ENCODE measurements at places on chromosomes 12 and 14.

DNA sequence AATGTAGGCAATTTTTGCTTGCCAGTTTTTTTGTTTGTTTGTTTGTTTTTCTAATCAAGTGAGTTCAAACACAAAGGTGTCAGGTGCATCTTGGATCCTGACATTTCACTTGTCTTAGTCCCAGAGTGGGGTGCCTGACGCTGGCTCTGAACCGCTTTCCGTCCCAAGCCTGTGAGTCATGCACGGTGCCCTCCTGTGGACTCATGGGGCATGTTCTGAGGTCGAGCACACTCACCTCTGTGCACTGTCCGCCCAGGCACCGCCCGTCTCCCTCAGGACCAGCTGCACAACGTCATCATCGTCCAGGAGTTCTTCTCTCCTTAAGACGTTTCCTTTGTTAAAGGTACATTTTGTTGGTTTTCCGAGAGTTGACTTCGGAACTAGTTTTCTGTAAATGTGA is 98.2 kb downstream of the GLT1D1 start:
- DNase-seq = no peak

GRCh38 chr12:94793191-94793595 is 142.8 kb upstream of the TMCC3 start:
- DNase-seq = no peak

DNA sequence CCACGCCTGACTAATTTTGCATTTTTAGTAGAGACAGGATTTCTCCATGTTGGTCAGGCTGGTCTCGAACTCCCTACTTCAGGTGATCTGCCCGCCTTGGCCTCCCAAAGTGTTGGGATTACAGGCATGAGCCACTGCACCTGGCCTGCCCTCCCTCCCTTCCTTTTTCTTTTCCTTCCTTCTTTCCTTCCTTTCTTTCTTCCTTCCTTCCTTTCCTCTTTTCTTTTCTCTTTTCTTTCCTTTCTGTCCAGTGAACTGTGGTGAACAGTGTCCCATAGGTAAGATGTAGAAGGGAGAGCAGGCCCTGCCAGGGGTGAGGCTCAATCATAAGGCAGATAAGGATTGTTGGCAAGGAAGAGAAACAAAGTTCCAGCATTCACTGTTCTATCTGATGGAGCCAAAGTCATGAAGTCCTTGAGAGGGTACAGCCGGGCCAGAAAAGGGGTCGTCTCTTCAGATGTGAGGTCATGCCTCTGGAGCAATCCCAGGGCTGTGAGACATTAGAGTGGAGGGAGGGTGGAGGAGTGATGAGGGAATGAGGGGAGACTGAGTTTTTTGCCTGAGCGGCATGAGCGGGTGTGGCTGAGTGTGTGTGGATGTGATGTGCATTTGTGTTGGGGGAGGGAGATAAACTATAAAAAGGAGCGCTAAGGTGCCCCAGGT is 4.2 kb upstream of the MLF2 start:
- DNase-seq = no peak

DNA sequence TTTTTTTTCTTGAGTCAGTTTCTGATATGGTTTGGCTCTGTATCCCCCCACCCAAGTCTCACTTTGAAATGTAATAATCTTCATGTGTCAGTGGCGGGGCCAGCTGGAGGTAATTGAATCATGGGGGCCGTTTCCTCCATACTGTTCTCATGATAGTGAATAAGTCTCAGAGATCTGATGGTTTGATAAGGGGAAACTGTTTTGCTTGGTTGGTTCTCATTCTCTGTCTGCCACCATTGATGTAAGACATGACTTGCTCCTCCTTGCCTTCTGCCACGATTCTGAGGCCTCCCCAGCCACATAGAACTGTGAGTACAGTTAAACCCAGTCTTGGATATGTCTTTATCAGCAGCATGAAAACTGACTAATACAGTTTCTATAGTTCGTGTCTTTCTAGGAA is 42.9 kb downstream of the WNK1 start:
- peak; percentile 26 for DNase-seq

- DNase-seq = peak; percentile 81
These were observed 1.7 kb downstream of the SINHCAF start for GRCh38 chr12:31324116-31324844.

- no peak for DNase-seq
These were observed 105.3 kb downstream of the PDZRN4 start for GRCh38 chr12:41293461-41293860.

- DNase-seq = no peak
These were observed 12.4 kb downstream of the SLC2A3 start for GRCh38 chr12:7923241-7924236.

GRCh38 chr14:96616161-96616721 is 114.1 kb downstream of the PAPOLA start:
- DNase-seq = no peak

- no peak for DNase-seq
These were observed 493.8 kb downstream of the NPAS3 start for GRCh38 chr14:33432407-33433023.
